ENCODE measurements at places on chromosomes 11 and 22.

DNA sequence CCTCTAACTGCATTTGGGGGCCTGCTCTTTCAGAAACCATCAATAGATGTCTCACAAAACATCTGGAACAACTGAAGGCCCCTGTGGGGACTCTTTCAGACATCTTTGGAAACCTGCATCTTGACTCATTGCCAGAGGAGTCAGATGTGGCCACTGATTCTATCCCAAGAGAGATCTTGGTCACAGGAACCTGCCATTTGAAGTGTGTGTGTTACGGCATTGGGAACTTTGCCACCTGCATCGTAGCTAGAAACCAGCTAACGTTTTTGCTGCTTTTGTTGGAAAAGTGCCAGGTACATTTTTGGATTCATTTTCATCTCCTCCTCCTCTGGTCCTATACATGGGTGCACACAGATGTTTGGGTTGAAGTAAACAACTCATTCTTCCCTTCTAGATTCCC lies 4.3 kb downstream of the SRRD start:
- DNase-seq, result no peak

DNA sequence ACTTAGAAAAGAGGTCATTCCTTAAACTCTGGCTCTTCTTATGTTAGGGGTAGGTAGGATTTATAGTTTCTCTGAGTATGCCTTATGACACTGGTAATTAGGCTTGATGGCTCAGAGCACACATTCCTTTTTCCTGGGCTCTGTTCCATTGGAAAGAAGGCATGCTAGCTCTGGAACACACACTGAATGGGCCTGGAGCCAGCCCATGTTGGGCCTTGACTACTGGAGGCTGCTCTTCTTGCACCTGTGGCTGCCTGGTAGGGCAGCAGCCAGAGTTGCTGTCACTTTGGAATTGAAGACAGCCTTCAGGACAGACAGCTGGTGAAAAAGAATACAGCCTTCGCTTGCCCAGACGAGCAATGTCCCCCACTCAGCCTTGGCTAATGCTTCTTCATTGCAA lies 18.2 kb downstream of the MCAM start:
- DNase-seq, result no peak

DNA sequence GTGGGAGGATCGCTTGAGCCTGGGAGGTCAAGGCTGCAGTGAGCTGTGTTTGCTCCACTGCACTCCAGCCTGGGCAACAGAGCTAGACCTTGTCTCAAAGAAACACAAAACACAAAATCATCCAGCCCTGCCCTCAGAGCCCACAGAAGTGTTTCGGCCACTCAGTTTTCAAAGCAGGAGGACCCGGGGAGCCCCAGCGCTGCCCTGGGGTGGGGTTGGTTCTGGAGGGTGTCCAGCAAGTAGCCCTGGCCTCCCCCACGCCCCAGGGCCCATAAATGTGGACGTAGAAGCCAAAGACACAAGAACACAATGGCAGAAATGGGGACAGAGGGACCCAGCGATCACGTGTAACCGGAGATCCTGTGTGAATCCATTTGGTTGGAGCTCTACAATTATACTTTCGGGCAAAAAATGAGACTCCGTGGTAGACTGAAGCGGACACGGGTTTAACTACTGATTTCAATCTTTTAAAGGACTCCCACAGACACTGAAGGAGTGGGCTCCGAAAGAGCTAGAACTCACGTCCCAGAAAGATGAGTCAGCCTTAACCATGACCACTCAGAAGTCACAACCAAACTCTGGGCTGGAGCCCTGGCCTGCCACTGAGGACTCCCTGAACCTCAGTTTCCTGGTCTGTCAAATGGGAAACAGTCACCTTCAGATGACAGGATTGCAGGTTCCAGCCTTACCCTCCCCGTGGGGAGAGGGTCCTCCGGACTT lies 9.0 kb upstream of the CYTH4 start:
- no peak for DNase-seq

- no peak for DNase-seq
Observed at GRCh38 chr11:42498971-42499370, 812.8 kb upstream of the API5 start.

DNA sequence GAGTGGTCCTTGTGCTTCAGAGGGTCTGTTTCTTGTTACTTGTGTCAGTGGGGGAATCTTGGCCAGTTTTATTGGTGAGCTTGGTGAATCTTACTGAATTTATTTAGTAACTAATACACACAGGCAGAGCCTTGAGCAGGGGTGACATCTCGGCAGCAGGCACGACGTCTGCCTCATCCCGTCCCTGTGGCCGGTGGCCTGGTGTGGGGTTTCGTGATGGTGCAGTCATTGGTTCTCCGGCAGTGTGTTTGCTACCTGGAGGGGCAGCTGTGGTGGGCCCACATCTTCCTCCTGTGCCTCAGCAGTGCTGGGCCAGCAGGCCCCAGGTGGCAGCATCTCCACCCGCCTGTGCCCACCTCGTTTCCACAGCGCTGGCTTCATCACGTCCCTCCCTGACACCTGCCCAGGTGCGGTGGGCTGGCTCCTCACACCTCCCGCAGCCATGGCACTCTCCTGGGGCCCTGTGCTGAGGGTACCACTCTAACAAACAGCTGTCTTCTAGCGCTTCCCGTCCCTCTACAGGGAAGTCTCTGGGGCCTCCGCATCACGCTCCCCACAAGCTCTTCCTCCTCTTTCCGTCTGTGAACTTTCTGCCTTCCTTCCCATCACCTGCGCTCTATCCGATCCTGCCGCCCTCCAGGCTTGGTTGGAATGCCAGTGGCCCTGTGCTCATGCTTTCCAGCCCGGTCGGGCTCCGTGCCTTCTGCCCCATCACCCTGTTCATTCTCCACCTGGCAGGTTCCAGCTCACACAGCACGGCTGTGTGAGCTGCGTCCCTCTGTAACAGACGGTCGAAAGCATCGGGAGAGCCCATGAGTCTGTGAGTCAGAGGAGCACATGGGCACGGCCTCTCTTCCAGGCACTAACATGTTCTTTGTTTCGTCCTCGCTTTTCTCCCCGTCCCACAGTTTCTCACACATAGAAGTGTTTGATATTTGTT lies 203.4 kb downstream of the TBC1D22A start:
- DNase-seq, result no peak

GRCh38 chr22:33350961-33351360 lies 292.8 kb upstream of the SYN3 start:
- DNase-seq, result no peak

DNA sequence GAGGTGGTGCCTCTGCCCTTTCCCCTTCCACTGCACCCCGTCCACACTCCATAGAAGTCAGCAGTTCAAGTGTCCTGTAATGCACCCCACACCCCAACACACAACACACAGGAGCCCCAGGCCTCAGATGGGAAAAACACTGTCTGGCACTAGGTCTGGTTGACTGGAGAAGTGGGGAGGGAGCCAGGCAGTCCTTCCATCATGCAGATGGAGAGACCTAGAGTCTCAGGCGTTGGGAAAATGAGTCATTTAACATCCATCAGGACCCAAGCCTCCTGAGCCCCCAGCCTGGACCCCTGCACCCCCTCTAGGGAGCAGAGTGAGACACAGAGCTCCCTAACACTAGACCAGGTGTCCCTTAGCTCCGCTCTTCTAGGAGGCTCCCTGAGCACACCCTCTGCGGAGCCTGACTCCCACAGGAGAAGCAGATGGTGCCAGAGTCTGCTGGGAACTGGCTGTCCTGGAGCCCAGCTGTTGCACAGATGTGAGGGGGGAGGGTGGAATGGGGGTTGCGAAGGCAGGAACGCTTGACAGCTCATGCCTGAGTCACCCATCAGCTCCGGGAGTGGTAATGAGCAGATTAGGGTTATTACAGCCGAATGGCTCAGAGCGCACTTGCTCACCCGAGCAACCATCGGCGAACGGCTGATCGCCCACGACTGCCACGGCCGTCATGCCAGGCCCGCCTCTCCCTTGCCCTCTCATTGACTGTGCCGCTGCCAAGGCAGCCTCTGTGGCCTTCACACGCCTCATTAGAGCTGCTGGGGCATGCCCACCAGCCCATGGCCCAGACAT lies 22.1 kb upstream of the SYT7 start:
- no peak for DNase-seq

- DNase-seq, result no peak
Observed at GRCh38 chr22:40862537-40862936, 624 bp upstream of the DNAJB7 start.

GRCh38 chr22:48934446-48934845 lies 893.2 kb downstream of the BRD1 start:
- no peak for DNase-seq

DNA sequence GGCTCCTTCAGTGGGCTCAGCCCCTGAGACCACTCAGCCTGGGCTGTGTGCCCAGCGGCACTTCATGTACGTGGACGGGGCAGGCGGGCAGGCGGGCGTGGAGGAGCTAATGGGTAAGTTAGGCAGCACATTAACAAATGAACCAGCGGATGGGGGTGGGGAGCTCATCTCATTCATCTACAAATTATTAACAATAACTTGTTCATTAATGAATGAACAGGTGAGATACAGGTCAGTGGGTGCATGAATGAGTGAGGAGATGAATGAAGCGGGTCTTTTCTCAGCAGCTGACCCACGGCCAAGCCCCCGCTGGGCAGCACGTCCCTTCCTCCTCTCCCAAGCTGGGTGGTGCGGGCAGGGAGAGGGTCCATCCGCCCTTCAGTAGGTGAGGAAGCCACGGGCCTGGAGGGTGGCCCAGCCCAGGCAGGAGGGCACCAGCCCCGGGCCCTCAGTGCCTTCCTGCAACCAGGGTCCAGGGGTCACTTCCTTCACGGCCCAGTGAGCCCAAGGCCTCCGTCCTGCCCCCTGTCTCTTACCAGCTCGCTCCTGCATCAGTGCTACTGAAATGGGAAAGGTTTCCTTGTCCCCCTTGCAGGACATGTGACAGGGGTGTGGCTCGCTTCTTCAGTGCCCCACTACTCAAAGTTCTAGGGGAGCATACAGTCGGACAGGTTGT lies 60.5 kb upstream of the KCNQ1OT1 start:
- no peak for DNase-seq

DNA sequence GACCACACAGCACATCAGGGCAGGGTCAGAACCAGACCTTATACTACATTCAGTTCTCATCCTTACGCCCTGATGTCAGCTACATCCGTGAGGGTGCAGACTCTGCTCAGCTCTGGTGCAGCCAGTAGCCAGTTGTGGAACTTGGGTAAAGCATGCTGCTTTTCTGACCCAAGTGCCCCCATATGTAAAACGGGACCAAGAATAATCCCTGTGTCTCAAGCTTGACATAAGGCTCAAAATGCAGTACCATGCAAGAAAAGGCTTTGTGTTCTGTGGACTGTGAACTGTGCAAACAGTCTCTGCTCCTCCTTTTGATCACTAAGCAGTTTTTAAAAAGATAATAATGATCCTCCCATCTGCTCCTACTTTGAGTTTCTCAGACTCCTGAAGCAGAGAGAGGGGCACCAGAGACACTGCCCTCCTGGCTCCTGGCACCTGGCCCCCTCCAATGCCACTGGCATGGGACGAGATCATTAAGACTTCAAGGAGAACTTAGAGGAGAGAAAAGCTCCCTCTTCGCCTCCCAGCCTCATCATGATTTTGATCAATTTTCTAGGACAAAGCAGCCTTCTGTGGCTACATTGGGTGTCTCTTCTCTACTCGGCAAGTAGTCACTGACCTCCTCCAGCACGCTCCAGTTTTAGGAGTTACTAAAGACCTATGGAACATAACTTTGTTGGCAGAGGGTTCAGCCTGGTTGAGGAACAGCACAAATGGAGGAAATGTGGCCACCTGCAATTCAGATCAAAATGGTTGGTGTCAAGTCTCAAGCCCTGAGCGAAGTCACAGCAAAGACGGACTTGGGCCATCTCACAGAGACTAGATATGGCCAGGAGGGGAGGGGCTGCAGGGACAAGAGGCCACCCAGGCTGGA lies 23.9 kb downstream of the IL10RA start:
- DNase-seq, result no peak
